ENCODE measurements at places on chromosomes 5 and 9. TPM values are rescaled to one million over a fixed set of nuclear protein-coding genes. Genes with fewer than 3 reads are reported as not detected.

DNA sequence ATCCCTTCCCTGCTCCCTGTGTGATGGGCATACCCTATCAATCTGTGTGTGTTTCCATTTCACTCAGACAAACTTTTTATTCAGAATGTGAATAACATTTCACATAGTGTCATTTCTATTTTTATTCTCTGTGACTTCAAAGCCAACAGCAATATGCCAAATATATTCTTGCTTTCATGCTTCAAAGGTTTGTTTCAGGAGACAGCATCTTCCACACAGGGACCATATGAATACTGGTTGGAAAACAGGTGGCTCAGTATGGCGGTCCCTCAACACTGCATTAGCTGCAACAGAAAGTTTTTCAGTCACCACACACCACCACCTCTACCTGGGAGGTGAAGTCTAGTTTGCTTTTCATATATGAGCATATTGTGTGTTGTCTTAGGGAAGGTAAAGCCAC is 111.0 kb upstream of the PTPN3 start:
- H3K4me1 ChIP-seq = no peaks in the 10 kb centered on the region

- H3K27ac ChIP-seq = no peak overlapping the region
- H3K4me3 ChIP-seq = no peak overlapping the region
- no peak for DNase-seq
- no peaks in the 10 kb centered on the region for H3K27me3 ChIP-seq
- peaks cover 12% of the 10 kb centered on the region for H3K36me3 ChIP-seq
These were observed 90.8 kb downstream of the LNPEP start for GRCh38 chr5:97026721-97027120.

DNA sequence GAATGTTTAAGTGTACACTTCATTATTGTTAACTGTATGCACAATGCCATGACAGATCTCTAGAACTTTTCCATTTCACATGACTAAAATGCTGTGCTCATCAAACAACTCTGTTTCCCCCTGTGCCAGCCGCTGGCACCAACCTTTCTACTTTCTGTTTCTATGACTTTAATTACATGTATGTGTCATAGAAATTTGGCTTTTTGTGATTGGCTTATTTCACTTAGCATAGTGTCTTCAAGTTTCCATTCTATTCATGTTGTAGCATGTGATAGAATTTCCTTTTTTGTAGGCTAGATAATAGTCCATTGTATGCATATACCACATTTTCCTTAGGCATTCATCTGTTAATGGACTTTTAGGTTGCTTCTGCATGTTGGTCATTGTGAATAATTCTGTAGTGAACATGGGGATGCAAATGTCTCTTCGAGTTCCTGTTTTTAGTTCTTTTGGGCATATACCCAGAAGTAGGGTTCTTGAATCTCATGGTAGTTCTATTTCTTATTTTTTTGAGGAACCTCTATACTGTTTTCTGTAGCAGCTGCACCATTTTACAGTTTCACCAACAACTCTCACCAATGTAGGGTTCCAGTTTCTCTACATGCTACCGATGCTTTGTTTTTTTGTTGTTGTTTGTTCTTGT is 184.4 kb upstream of the DMRT1 start:
- no peaks in the 10 kb centered on the region for H3K36me3 ChIP-seq
- no peaks in the 10 kb centered on the region for H3K27me3 ChIP-seq
- H3K4me1 ChIP-seq = peaks cover 2% of the 10 kb centered on the region
- no peak for DNase-seq
- no peak overlapping the region for H3K27ac ChIP-seq
- H3K4me3 ChIP-seq = no peak overlapping the region

- no peak overlapping the region for H3K4me3 ChIP-seq
- H3K27ac ChIP-seq = no peak overlapping the region
These were observed 29.3 kb downstream of the CDHR2 start for GRCh38 chr5:176578391-176578808.

DNA sequence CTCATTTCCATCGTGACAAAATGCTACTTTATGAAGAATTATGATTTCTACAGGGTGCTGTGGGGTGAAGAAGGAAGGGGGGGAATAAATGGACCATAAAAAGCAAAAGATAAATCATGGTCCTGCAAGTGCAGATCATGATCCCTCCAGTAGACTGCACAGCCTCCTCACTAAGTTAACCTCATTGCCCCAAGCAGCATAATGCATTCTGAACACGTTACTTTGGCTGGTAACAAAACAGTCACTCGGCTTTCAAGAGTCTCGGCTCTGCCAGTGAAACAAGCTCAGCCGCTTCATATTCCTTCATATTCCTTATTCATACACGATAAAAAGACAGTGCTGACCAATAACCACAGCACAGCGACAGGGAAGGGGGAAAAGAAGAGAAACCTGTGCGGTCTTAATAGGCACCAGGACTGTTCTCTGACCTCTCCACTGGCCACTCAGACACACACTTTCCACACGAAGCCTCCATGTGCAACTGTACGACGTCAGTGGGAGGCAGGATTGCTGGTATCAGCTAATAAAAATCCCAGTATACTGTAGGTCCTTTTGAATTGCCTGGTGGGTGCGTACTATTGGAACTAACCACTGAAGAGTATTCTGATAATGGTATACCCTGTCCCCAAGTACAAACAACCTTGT is 60.5 kb downstream of the ANKH start:
- no peak for DNase-seq
- H3K36me3 ChIP-seq = no peaks in the 10 kb centered on the region
- no peaks in the 10 kb centered on the region for H3K27me3 ChIP-seq

DNA sequence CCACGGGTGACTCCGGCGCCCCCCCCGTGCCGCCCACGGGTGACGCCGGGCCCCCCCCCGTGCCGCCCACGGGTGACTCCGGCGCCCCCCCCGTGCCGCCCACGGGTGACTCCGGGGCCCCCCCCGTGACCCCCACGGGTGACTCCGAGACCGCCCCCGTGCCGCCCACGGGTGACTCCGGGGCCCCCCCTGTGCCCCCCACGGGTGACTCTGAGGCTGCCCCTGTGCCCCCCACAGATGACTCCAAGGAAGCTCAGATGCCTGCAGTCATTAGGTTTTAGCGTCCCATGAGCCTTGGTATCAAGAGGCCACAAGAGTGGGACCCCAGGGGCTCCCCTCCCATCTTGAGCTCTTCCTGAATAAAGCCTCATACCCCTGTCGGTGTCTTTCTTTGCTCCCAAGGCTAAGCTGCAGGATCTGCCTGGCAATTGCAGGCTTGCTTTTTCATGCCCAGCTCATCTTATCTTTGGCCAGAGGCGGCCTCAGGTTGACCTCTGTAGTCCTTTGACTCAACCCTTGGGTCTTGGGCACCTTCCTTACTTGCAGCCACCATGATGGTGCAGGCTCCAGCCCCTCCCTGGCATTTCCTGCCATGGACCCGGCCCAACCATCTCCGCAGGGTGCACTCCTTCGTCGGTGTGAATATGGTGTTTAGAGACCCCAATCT is 9.8 kb downstream of the CEL start:
- peaks cover 5% of the 10 kb centered on the region for H3K4me1 ChIP-seq
- H3K36me3 ChIP-seq = no peaks in the 10 kb centered on the region
- H3K4me3 ChIP-seq = no peak overlapping the region
- DNase-seq = no peak
- H3K27ac ChIP-seq = no peak overlapping the region

- H3K36me3 ChIP-seq = no peaks in the 10 kb centered on the region
- no peak overlapping the region for H3K27ac ChIP-seq
- peak; percentile 35 for DNase-seq
- H3K4me3 ChIP-seq = no peak overlapping the region
- no peaks in the 10 kb centered on the region for H3K27me3 ChIP-seq
These were observed 24.6 kb downstream of the TJP2 start for GRCh38 chr9:69198521-69199220.

DNA sequence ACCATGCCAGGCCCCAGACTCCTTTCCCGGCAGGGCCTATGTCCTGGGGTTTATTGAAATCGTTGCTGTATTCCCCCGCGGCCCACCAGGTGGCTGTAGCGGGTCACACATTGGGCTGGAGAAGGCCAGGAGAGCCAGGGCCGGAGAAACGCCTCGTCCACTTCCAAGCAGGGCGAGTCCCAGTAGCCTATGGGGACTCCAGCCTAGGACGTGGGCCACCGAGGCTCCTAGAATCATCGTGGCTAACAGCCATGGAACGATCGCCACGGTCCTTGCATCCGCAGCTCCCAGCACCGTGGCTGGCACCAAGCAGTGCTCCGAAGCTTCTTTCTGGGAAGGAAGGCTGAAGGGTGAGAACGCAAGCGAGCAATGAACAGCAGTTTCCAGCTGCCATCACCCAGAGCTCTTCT is 87.7 kb downstream of the ENTREP1 start:
- H3K36me3 ChIP-seq = no peaks in the 10 kb centered on the region
- H3K27ac ChIP-seq = no peak overlapping the region
- H3K4me3 ChIP-seq = no peak overlapping the region
- H3K27me3 ChIP-seq = peaks cover 4% of the 10 kb centered on the region
- no peaks in the 10 kb centered on the region for H3K4me1 ChIP-seq

- no peak overlapping the region for H3K4me3 ChIP-seq
- no peaks in the 10 kb centered on the region for H3K27me3 ChIP-seq
- DNase-seq = no peak
- no peak overlapping the region for H3K27ac ChIP-seq
These were observed 182.4 kb downstream of the SEMA5A start for GRCh38 chr5:9363449-9363848.

DNA sequence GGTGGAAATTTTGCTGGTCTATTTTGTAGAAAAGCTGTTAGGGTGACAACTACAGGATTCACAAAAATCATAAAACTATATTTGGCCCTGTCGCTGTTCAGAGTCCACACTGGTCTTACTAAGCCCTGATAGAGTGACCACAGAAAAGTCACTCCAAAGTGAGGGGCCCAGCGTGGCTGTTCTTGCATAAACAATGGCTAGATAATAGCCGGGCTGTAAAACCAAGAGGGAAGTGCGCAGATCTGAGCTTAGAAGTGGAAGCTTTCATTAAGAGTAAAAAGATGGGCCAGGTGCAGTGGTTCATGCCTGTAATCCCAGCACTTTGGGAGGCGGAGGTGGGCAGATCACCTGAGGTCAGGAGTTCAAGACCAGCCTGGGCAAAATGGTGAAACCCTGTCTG is 15.5 kb upstream of the CTSL start:
- no peaks in the 10 kb centered on the region for H3K36me3 ChIP-seq
- no peak overlapping the region for H3K27ac ChIP-seq
- no peak overlapping the region for H3K4me3 ChIP-seq
- no peaks in the 10 kb centered on the region for H3K27me3 ChIP-seq
- H3K4me1 ChIP-seq = peaks cover 16% of the 10 kb centered on the region

- no peak overlapping the region for H3K27ac ChIP-seq
- H3K4me3 ChIP-seq = no peak overlapping the region
- no peaks in the 10 kb centered on the region for H3K4me1 ChIP-seq
- 0 out of 2 replicates have a peak, but pooled peaks cover 2% of the 10 kb centered on the region for H3K27me3 ChIP-seq
These were observed 17.1 kb upstream of the FAM81B start for GRCh38 chr5:95374061-95374460.

GRCh38 chr5:150461231-150461630 is 11.7 kb upstream of the RPS14 start:
- no peak overlapping the region for H3K27ac ChIP-seq
- no peaks in the 10 kb centered on the region for H3K27me3 ChIP-seq
- peaks cover 7% of the 10 kb centered on the region for H3K4me1 ChIP-seq
- DNase-seq = no peak
- no peak overlapping the region for H3K4me3 ChIP-seq

GRCh38 chr9:131349522-131349880 is 44.4 kb upstream of the PRRC2B start:
- DNase-seq = no peak
- H3K36me3 ChIP-seq = no peaks in the 10 kb centered on the region

GRCh38 chr9:82148426-82148810 is 159.8 kb downstream of the SPATA31D1 start:
- no peak overlapping the region for H3K4me3 ChIP-seq
- peaks cover 6% of the 10 kb centered on the region for H3K4me1 ChIP-seq
- no peaks in the 10 kb centered on the region for H3K27me3 ChIP-seq
- no peak for DNase-seq
- H3K36me3 ChIP-seq = no peaks in the 10 kb centered on the region

DNA sequence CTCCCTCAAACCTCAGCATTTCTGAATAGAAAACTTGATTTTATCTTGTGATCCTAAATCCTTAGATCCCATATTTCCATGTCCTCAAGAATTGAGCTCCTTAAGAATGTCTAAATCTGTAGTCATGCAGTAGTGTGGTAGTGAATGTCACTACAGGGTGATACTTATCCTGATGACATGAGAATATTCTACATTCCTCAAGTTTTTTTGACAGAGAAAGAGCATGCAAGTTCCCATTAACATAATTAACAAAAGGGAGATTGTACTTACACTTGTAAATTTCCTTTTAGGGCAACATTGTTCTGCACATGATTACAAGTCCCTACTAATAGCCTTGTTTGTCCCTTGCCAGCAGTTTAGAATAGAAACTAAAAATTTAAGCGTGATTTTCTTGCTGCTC is 352.3 kb downstream of the PTPRD start:
- H3K27me3 ChIP-seq = no peaks in the 10 kb centered on the region
- DNase-seq = no peak
- H3K27ac ChIP-seq = no peak overlapping the region
- no peak overlapping the region for H3K4me3 ChIP-seq

DNA sequence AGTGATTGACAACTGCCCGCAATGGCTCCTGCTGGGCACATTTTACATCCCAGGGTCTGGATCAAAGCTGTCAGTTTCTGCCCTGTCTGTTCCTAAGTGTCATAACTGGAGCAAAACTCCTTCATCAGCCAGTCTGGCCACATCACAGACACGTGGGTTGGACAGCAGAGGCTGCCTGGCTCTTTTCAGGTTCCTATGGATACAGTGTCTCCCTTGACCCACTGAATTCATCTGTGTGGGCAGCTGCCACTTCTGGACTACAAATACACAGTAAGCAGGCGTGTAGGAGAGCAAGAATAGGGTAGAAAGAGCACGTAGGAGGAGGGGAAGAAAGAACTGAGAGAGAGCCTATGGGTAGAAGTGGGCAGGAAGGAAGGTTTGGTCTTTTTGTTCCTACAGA is 238.0 kb downstream of the ENC1 start:
- no peaks in the 10 kb centered on the region for H3K4me1 ChIP-seq
- peaks cover 13% of the 10 kb centered on the region for H3K27me3 ChIP-seq
- H3K4me3 ChIP-seq = no peak overlapping the region

MYMK gene
- total RNA-seq = not detected

LURAP1L gene
- 6.1 TPM for total RNA-seq

IFNA2 gene
- total RNA-seq = not detected

CDC25C gene
- 7.5 TPM for total RNA-seq

KLHL3 gene
- 4.1 TPM for total RNA-seq

BAAT gene
- not detected for total RNA-seq

PCDHGC3 gene
- total RNA-seq = 21.9 TPM

CD180 gene
- not detected for total RNA-seq

Data from IMR-90 (cell line).